ENCODE measurements at places on chromosomes 12 and 14. TPM values are rescaled to one million over a fixed set of nuclear protein-coding genes. Genes with fewer than 3 reads are reported as not detected.

EPYC gene
- total RNA-seq = not detected

ANKS1B gene
- total RNA-seq = 1.3 TPM

KLRD1 gene
- total RNA-seq = 0.33 TPM

RARG gene
- 33.5 TPM for total RNA-seq

TAC3 gene
- total RNA-seq = not detected

ADAM21 gene
- 0.68 TPM for total RNA-seq

CFAP54 gene
- total RNA-seq = 1.6 TPM

ZNF664 gene
- total RNA-seq = 56.2 TPM

IL31 gene
- not detected for total RNA-seq
